Aorta (tissue), 5 donors: ENCODE measurements at places on chromosomes 5 and 9. TPM values are rescaled to one million over a fixed set of nuclear protein-coding genes. Genes with fewer than 3 reads are reported as not detected.

PRRX2 gene
- total RNA-seq: 68.8 TPM

LCN2 gene
- total RNA-seq: 0.84 TPM

SLC25A2 gene
- 0.69 TPM for total RNA-seq

DNA sequence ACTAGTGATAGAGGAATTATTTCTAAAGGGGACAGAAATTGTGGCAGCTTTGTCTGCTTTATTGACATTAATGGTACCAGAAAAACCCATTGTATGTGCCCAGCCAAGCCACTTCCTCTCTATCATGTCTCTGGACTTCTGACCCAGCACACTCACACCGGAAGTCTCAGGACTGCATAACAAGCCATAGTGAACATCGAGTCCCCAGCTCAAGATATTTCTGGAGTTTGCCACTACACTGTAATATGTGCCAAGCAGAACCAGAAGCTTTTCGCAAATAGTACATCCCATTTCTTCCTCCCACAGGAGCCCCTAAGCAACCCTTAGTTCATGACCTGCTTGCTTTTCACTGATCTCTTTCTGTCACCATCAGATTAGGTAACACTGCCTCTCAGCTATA is 187.4 kb upstream of the GHR start:
- no peak for DNase-seq

DNA sequence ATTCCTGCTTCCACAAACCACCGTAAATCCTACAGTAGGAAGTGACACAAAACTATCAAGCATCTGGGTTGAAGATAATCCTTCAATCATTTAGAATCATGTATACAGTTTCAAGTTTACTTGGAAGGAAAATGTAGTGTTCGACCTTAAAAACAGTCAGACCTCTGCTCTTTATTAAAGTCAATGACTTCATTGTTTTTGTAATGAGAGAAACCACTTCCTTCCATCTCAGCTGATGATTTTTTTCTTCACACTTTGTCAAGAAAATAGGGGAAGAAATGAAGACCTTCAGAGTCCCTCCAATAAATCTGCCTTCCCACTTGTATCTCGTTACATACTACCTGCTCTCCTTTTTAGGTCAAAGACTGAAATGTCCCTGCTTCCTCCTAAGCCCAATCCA is 30.1 kb downstream of the TUSC1 start:
- DNase-seq: no peak

GRCh38 chr9:68608763-68609162 is 68.1 kb upstream of the TMEM252 start:
- DNase-seq: no peak

NFX1 gene
- total RNA-seq: 38.3 TPM

GRCh38 chr9:2657427-2657826 is 35.8 kb downstream of the VLDLR start:
- no peak for DNase-seq

DNA sequence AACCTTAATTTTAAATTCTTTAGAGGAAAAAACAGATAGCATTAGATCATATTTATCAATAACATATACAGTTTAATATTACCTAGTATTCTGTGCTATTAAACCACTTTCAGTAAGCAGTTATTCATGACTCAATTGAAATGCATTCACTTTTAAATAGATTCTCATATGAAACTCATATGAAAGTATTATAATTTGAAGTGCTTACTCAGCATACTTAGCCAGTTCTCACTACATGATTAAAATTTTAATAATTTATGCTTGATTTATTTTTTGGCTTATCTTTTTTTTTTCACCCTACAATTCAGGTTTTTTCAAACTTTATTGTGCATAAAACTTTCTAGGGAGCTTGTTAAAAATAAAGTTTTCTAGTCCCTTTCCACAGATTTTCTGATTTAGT is 694.9 kb upstream of the CDH9 start:
- no peak for DNase-seq

DNA sequence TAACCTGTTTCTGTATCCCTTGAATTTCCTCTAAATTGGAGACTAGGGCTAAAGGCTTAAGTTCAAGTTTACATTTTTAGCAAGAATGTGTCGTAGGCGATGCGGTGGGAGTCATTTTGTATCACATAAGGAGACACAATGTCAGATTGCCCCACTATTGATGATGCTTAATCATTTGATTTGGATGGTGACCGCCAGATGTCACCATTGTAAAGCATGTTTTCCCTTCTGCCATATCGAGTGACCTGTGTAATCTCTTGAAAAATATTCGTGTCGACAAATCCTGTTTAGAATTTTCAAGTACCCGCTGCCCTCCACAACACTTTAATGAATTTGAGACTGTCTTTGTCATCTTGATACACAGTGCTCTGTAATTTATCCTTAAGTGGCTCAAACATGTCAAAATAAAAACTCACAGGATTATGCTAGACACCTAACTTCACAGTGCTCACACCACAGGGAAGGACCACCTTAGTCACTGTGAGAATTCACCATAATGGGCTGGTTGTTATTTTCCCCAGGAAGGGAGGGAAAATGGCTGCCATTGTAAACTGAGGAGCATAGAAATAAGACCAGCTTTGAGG is 34.5 kb upstream of the SLC46A2 start:
- no peak for DNase-seq

- DNase-seq: no peak
Observed at GRCh38 chr9:117528225-117528624, 113.4 kb upstream of the ASTN2 start.

- no peak for DNase-seq
Observed at GRCh38 chr5:148962761-148963324, 100.0 kb downstream of the SH3TC2 start.

DNA sequence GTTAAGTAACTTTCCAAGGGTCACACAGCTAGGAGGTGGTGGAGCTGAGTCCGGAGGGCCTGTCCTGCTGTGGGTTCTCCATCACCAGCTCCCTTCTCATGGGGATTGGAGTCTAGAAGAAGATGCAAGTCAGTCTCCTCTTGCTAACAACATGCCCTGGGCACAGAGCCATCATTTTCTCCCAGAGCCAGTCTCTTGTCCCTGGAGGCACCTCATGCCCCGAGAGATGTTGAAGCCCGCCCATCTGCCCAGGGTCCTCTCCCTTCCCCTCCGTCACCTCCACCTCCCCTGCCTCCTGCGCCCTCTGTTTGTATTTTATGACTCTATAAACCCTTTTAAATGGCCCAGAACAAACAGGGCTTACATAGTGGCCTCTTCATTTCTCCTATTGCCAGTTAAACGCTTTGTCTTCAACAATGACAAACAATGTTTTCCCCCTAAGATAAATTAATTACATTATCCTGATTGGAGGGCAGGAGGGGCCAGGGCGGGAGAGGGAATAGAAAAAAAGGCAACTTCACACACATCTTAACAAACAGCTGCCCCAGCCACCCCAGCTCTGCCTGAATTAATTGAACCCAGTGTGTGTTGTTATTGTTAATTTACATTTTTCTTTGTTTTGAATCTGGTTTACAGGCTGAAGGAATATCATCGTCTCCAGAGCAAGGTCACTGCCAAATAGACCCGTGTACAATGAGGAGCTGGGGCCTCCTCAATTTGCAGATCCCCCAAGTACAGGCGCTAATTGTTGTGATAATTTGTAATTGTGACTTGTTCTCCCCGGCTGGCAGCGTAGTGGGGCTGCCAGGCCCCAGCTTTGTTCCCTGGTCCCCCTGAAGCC is 55.8 kb downstream of the ASS1 start:
- DNase-seq: no peak

SLC34A3 gene
- total RNA-seq: not detected

DNA sequence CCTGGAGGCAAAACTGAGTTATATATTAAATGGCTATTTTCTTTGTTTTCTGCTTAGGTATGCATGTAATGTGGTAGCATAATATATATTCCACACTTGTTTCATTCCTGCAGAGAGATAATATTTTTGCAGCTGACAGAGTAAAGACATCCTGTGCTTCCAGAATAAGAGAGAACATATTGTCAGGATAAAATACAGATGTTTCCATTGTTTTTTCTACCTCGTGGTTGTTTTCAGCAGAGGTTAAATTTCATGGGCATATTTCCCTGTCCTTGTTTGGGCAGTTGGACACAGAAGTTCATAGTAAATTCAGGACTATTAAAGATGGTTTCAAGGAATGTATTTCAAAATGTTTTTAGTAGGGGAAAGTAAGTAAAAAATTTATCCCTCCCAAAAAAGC is 47.6 kb upstream of the MEGF10 start:
- no peak for DNase-seq

SPINK13 gene
- not detected for total RNA-seq
